ENCODE measurements at places on chromosomes 12 and 14. TPM values are rescaled to one million over a fixed set of nuclear protein-coding genes. Genes with fewer than 3 reads are reported as not detected.

Gene DUSP6
- total RNA-seq, result 24.8 TPM

Gene CLEC4D
- total RNA-seq, result not detected

Gene CLEC2A
- total RNA-seq, result not detected

Gene PRICKLE1
- total RNA-seq, result not detected

Gene E2F7
- 10.7 TPM for total RNA-seq

Gene OR10G2
- not detected for total RNA-seq

Gene CD69
- 67.1 TPM for total RNA-seq

Gene KLHDC1
- 2.7 TPM for total RNA-seq

Gene CBLN3
- 7.4 TPM for total RNA-seq

Gene NPFF
- total RNA-seq, result not detected

Gene CFL2
- total RNA-seq, result 10.0 TPM

Gene PRB2
- not detected for total RNA-seq

Measured in CD8-positive, alpha-beta memory T cell (primary cell).